ENCODE measurements at places on chromosomes 11 and 22.

- DNase-seq: no peak
Measured at GRCh38 chr11:84211896-84212295, 925.7 kb upstream of the CCDC90B start.

GRCh38 chr11:123580557-123581275 lies 73.7 kb downstream of the SCN3B start:
- DNase-seq: peak; percentile 69

DNA sequence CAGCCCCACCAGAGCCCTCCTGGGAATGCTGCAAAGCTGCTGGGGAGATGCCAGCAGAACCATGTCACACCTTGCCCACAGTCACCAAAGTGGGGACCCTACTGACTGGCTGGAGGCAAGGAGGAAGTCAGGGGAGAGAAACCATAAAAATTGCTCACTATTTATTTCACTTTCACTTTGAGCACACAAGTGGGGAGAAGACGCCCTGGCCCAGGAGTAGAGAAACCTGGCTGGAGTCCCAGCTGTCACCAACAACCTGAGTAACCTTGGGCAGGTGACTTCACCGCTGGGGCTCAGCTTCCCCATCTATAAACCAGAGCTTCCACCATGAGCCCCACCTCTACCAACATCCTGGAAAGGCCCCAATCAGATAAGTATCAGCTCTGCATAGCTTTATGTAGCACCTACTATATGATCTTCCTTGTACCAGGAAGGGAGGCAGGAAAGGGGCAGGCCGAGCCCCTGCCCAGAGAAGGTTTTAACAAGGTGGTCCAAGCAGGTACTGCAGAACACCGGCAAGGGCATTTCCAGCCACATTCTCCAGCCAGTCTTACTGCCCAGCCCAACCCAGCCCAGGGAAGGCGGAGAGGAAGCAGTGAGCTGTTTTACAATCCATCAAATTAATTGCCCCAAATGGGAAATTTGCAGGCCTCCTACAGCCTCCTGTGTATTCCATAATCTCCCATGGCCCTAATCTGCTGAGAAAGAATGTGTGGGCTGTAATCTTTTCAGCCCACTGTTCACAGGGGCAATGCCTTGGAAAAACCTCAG lies 27.6 kb downstream of the PLEKHA7 start:
- peak; percentile 66 for DNase-seq

DNA sequence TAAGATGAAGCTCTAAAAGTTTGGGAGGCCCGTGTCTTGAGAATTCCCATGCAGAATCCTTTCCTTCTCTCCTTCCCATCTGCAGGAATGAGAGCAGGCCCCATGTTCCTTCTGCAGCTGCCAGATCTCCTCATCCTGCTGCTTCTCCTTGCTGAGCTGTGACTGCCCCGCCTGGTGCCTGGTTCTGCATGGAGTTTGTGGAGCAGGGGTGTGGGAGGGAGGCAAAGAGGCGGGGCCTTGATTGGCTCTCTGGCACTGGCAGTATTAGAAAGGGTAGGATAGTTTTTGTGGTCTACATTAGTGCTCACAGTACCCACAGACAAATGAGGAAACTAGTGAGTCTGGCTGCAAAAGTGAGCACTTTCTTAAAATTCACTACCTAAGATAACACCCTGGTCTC lies 91.1 kb upstream of the CLPB start:
- no peak for DNase-seq

GRCh38 chr11:134853992-134854991 lies 442.2 kb upstream of the B3GAT1 start:
- DNase-seq: no peak

GRCh38 chr11:62665075-62665598 lies at the start of the genes C11orf98 and CSKMT:
Gene C11orf98, minus strand, starts transcription at chr11:62665210. Its CDS starts 41 bp downstream, at chr11:62665169.
Gene CSKMT, plus strand, starts transcription at chr11:62665312. Its CDS starts 568 bp downstream, at chr11:62665880.
- peak; percentile 98 for DNase-seq

GRCh38 chr11:1129611-1130160 lies 28.1 kb upstream of the MUC5AC start:
- DNase-seq: no peak

- no peak for DNase-seq
Measured at GRCh38 chr11:11789735-11790369, 51.9 kb upstream of the USP47 start.

GRCh38 chr11:81007046-81007445 lies 1566.2 kb upstream of the TENM4 start:
- no peak for DNase-seq

GRCh38 chr11:86279747-86280146 lies 22.3 kb upstream of the HIKESHI start:
- no peak for DNase-seq

DNA sequence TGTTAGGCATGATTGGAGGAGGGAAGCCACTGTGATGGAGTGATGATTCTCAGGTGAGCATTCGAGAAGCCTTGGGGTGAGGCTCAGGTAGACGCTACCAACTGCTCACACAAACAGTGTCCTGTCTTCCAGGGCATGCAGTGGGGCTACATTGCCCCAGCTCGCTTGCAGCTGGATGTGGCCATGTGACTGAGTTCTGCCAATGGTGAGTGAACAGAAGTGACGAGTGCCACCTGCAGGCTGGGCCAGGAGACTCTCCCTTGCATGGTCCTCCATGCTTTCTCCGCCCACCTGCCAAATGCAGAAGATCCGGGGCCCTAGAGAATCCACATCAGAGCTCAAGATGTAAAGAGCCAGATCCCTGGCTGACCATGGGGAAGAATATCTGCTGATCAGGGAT lies 195.9 kb downstream of the BCR start:
- peak; percentile 50 for DNase-seq

GRCh38 chr11:88447281-88447680 lies 109.7 kb upstream of the CTSC start:
- DNase-seq: no peak

- no peak for DNase-seq
Measured at GRCh38 chr11:12478743-12479142, 101.4 kb downstream of the PARVA start.

- DNase-seq: no peak
Measured at GRCh38 chr22:46639843-46640242, 19.7 kb downstream of the GRAMD4 start.

- DNase-seq: peak; percentile 30
Measured at GRCh38 chr11:94271885-94272372, 32.5 kb upstream of the IZUMO1R start.

DNA sequence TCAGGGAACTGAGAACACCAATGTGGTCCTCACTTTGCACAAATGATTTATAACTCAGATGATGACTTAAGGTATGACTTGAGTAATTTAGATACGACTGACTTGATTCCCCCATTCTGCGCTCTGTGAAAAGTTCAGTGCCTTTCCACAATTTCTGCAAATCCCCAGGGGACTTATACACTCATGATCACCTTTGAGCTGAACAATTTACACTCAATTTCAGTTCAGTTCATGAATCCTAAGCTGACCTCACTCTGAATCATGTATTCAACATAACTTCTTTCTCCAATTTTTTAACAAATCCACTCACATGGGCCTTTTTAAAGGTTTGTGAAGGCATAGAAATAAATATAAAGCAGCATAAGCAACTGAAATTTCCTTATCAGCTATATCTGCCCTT lies 274.2 kb downstream of the FAM76B start:
- DNase-seq: no peak

- DNase-seq: no peak
Measured at GRCh38 chr22:38716271-38716670, 10.5 kb downstream of the GTPBP1 start.

DNA sequence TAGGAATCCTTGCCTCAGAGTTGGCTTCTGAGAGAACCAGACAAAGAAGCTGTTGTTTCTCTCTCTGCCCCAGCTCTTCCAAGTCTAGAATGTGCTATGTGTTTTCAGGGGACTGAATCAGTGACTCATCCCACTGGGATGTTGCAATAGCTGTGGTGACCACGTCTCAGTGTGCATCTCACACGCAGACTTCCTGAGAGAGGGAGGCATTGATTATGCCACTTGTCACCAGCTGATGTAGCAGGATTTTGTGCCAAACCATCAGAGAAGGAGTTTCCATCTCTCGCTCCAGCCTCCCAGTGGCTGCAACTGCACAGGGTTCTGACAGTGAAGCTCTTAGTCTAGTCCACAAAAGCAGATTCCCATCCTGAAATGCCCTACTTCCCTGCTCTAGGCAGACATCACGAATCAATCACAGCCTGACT lies 455.8 kb downstream of the MIAT start:
- peak; percentile 28 for DNase-seq

DNA sequence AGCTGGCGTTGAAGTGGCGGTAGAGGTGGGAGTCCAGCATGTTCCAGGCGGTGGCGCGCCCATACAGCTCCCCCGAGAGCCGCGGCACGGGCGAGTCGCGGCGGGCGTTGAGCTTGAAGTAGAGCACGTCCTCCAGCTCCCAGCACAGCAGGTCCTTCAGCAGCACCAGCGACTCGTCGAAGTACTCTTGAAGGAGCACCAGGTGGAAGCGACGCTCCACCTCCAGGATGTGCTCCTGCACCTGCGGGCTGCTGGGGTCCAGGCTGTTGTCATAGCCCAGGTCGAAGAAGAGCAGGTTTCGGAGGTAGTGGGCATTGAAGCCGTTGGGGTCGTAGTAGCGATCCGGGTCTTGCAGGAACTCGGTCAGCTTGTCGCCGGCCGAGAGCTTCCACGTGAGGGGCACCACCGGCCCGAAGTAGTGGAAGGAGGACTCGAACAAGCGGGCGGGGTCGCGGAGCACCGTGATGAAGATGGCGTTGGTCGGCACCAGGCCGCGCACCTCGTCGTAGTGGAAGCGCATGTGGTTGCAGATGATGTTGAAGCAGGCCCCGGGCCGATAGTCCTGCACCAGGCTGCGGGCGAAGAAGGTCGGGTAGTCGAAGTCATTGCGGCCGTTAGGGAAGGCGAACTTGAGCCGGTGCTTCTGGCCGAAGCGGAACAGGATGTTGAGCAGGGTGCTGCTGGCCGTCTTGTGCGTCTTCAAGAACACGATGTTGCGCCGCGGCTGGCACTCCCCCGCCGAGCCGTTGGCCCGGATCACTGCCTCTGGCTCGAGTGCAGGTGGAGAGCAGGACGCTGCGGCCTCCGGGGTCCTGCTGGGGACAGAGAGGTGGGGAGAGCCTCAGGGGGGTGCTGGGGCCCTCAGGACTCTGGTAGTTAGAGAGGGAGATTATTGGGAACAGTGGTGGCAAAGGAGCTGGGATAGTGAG lies 9.0 kb upstream of the SEC14L6 start:
- no peak for DNase-seq

DNA sequence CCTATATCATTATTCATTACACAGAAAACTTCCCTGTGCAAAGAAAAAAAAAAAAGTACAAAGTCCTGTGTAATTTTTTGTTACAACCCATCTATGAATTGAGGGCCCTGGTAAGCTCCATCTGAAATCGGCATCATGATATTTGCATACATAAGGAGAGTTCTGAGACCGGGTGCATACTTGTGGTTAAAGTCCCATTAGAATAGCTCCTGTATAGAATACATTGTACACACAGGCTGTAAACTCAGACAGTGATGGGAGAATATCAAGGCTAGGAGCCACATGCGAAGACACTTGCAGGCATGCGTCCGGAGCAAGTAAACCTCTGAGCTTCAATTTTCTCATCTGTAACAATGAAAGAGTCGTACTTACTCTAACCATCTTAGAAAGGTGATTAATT lies 353.2 kb downstream of the ETS1 start:
- no peak for DNase-seq

GRCh38 chr11:57457643-57458023 lies 2.7 kb upstream of the RTN4RL2 start:
- no peak for DNase-seq

DNA sequence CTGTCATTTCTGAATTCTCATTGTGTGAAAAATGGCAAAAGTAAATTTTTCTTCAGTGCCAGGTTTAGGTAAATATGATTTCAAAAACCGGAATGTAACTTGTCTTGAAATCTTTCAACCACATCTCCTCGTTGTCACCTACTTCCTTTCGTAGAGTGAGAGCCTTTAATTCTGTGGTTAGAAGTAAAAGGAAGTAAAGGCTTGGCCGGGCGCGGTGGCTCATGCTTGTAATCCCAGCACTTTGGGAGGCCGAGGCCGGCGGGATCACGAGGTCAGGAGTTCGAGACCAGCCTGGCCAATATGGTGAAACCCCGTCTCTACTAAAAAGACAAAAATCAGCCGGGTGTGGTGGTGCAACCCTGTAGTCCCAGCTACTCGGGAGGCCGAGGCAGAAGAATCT lies 29.8 kb downstream of the SGSM3 start:
- DNase-seq: peak; percentile 67

- DNase-seq: no peak
Measured at GRCh38 chr11:83285151-83285770, 906 bp downstream of the CCDC90B start.

GRCh38 chr11:10267821-10268220 lies 26.2 kb downstream of the SBF2 start:
- no peak for DNase-seq

DNA sequence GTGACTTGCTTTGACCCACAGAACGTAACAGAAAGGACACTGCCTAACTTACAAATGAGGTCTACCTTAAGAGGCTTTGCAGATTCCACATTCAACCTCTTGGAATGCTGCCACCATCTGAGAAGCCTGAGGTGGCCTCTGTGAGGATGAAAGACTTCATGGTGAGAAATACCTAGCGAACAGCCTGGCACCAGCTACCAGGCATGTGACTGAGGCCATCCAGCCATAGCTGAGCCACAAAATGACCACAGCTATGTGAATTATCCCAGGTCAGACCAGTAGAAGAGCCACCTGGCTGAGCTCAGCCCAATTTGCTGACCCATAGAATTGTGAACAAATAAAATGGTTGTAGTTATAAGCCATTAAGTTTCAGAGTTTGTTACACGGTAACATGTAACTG lies 37.5 kb downstream of the PPARA start:
- no peak for DNase-seq
